Amygdala (tissue), 56 donors: ENCODE measurements at places on chromosomes 12 and 14.

DNA sequence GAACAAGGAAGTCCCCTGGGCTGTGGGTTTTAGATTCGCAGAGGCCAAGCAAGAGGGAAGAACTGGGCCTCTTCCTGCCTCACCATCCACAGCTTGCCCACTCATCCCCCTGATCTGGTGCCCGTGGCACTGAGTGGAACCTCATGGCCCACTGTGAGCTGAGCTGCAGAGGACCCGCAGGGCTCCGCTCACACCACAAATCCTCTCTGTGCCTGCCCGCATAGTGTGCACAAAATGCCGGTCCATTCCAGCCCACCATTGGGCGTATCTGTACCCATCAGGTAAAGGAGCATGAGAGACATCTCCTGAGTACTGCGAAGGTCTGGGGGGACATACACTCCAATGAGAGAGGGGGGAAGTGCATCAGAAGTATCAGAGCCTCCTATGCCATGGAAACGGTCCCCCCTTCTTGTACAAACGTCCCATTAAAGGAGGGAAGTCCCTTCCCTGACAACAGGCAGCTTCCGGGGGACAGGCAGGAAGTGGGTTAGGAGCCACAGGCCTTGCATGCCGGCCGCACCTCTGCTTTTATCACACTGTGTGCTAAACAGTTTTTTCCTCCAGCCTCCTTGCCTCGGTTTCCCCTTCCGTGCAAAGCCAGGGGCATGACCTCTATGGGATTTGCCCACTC lies 309.4 kb upstream of the DIO3 start:
- no peak for DNase-seq

DNA sequence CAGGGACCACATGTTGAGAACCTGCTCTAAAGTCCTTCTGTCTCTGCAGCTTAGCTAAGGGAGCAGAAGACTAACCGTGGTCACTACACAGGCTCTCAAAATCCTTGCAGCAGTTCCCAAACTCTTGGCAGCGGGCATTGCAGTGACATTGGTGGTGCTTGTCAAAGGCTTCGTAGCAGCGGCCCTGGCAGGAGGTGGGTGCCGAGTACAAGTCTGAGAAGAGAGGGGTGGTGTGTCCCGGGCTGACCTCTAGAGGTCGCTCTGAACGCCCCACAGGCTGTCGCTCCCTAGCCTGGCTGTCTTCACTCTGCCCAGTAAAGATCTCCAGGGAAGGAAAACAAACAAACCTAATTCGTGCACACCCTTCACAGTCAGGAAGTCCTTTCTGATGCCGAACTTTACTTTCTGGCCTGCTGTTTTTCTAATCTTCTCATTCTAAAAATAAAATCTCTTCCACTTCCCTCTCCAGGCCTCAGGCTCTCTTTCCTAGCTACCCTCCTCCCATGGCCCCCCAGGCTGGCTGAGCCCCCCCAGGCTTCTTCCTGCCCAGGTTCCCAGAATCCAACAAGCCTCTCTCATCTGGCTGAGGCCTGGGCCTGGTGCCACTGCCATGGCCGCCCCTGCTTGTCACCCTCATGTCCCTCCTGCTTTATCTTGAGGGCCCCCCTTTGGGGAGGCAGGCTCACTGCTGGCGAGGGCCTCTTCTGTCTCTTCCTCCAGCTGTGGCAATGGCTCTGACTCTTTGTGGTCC lies 7.7 kb downstream of the ENDOU start:
- DNase-seq, result peak; percentile 81

GRCh38 chr12:21608196-21608595 lies 3.5 kb upstream of the GYS2 start:
- DNase-seq, result no peak

GRCh38 chr12:120075034-120075616 lies 41.4 kb downstream of the RAB35 start:
- no peak for DNase-seq

DNA sequence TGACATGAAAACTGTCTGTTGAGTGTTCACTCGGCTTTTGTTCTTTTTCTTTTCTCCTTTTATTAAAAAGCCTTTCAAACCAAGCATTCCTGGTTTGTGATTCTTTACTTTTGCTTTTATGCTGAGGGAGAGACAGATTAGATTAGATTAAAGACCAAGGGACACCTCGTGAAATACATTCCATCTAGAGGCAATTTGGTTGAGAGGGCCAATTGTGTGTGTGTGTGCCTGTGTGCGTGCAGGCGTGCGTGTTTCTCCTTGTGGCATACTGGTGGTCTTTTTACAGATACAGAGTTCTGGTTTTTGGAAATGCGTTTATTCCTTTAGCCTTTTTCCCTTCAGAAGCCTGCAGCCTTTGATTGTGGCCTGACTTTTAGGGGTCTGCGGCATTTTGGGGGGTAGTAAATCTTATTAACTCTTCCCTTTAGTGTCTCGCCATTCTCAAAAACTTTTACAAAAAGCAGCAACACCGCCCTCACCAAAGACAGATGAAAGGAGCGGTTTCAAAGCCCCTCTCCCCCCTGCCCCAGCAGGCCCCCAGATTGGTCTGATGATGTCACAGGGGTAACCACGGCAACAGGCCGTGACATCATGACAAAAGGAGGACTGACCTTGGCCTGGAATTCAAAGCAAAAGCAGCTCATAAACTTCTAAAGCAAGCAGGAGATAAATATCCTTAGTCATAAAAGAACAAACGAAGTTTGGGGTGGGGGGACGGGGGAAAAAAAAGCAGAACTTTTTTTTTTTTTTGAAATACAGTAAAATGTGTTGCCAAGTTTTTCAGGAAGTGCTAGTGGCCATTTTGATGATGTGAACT lies 84.1 kb upstream of the TBX3 start:
- no peak for DNase-seq

GRCh38 chr14:105999361-106000028 lies 473.1 kb downstream of the TMEM121 start:
- DNase-seq, result no peak

DNA sequence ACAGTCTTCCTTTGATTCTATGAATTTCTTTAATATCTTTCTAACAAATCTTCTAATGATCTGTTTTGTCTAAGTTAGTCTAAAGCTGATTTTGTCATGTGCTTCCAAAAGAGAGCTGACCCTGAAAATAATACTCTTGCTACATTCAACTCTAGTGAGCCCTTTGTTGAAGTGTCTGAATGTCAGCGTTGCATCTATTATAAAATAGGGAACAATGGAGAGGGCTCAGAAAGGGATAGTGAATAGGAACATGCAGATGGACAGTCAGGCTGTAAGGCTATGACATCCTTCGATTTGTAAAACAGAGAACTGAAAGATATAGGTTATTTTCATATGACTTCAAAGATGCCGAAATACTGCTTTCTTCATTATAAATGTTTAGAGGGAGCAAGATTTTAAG lies 304.5 kb downstream of the GALC start:
- no peak for DNase-seq

GRCh38 chr12:88529531-88530488 lies 50.5 kb downstream of the KITLG start:
- DNase-seq, result no peak

DNA sequence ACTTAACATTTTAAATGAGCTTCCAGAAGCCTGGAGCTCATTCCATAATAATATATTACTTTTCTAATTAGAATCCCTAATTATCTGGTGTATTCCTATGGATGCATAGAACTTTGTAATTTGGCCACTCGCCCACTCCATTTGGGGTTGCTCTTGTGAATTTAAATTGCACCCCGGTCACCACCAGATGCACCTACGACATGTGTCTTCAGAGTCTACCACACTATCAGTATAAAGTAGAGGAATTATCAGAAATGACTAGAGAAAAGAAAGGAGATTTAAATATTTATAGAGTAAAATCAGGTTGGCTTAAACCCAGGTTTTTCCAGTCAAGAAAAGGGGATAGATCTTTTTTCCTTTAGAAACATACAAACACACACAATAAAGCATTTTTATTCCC lies 145.8 kb upstream of the DCN start:
- no peak for DNase-seq

- no peak for DNase-seq
Observed at GRCh38 chr14:36646664-36647416, 14.8 kb upstream of the PAX9 start.

GRCh38 chr12:38728894-38729293 lies 176.5 kb downstream of the CPNE8 start:
- no peak for DNase-seq

- DNase-seq, result no peak
Observed at GRCh38 chr14:68941820-68942219, 37.3 kb downstream of the ACTN1 start.

- DNase-seq, result no peak
Observed at GRCh38 chr14:38547961-38548490, 292.1 kb upstream of the CLEC14A start.

DNA sequence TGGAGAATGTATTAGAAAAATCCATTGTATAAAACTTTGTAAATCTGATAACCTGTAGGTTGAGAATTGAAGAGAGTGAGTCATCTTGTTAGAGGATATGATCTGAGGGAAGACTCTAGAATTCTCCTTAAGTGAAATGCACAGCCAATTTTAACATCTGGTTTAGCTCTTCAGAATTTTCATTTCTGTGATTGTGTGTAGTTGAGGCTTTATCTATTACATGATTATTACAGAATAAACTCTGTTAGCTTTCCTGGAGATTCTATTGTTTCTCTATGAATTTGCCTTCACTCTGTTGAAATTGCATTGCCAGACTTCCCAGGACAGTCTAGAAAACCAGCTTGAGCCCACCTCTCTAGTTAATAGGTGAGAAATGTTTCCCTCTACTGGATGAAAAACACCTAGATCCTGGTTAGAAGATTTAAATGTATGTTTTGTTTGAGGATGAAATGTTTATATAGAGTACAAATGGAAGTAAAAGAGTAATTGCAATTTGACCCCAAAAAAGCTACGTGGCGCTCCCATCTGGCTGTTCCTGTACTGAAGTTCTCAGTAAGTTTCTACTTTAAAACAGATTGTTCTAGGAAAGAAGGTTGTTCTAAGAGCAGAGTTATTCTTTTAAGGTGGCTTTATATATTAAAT lies 2.9 kb downstream of the NUDT4 start:
- no peak for DNase-seq

- no peak for DNase-seq
Observed at GRCh38 chr12:96143392-96143791, 50.8 kb upstream of the ELK3 start.

DNA sequence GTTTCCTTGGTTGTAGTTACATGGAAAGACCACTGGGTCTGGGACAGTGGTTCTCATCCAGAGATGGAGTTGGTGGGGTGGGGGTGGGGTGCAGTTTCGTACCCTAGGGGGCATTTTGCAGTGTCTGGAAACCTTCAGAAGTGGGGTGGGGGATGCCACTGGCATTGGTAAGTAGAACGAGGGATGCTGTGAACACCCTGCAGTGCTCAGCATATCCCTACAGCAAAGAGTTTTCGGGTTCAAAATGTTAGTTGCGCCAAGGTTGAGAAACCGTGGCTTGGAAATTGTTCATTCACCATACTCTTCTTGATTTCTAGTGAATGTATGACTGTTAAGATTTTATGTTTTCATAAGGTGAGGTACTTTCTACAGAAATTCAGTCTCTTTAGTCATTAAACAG lies 28.7 kb downstream of the TRAF3 start:
- no peak for DNase-seq

DNA sequence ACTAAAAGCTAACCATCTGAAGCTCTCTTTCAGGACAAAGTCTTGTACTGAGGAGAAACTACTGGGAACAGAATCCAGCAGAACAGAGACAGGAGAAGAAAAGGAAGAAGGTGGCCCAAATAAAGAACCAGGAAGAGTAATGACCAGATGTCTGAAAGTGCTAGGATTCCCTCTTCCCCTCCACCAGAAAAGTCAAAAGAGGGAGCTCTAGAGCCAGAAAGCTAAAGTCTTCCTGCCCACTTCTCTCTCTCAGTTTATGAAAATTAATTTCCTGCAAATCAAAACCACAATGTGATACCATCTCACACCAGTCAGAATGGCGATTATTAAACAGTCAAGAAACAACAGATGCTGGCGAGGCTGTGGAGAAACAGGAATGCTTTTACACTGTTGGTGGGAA lies 47.2 kb downstream of the SPPL3 start:
- DNase-seq, result no peak
